Right atrium auricular region (tissue), 2 donors: ENCODE measurements at places on chromosomes 12 and 14. TPM values are rescaled to one million over a fixed set of nuclear protein-coding genes. Genes with fewer than 3 reads are reported as not detected.

IQSEC3 gene
- 0.39 TPM for total RNA-seq

WIF1 gene
- 0.28 TPM for total RNA-seq

SMAGP gene
- 2.3 TPM for total RNA-seq

IPO4 gene
- total RNA-seq = 12.1 TPM

CCDC177 gene
- not detected for total RNA-seq

SLC17A8 gene
- total RNA-seq = not detected

GYS2 gene
- total RNA-seq = not detected

CFAP251 gene
- 1.0 TPM for total RNA-seq

DNA sequence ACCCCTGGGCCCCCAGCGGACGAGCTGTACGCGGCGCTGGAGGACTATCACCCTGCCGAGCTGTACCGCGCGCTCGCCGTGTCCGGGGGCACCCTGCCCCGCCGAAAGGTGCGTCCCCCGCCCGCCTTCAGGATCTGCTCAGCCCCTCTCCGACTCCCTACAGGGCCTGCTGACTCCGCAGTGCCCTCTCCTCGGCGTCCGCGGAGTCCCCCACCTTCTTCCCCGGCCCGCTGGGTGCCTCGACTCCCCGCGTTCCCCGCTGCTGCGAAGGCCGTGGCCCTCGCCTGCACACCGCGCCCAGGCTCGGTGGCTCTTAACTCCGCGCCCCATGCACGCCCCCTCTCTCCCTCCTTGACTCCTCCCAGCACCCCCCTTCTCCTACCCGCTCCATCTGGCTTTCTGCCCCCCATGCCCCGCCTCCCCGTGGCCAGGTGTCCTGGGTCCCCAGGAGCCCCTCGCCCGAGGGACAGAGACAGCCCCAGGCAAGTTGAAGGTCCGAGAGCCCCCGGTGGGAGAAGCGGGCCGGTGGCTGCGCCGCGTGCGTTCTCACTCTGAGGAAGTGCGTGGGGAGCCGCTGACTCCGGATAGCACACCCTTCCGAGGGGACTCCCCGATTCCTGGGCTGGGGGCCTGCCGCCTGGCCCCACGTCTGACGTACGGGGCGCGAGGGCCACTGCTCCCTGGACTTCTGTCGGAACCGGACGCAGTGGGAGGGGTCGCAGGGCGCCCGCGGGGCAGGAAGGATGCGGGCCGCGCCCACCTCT is 594 bp downstream of the TAMALIN start:
- no peak for DNase-seq

- no peak for DNase-seq
These were observed 7.4 kb upstream of the ELK3 start for GRCh38 chr12:96186607-96187301.

DNA sequence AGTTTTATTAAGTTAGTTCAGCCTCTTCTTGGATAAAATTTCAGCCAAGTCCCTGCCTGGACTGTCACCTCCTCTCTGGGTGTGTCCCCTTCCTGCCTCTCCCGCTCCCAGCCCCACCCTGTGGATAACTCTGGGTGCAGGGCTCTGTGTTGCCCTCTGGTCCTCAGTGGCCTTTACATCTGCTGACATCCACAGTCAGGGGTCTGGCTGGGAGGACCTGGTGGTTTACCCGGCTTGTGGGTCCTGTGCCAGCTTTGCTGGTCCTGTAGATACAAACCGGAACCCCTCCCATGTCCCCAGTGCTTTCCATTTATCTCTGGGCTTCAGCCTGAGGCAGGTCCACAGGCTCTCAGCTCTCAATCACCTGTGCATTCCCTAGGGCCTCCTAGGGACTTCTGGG is 28.9 kb upstream of the PLEKHG3 start:
- DNase-seq = no peak

DNA sequence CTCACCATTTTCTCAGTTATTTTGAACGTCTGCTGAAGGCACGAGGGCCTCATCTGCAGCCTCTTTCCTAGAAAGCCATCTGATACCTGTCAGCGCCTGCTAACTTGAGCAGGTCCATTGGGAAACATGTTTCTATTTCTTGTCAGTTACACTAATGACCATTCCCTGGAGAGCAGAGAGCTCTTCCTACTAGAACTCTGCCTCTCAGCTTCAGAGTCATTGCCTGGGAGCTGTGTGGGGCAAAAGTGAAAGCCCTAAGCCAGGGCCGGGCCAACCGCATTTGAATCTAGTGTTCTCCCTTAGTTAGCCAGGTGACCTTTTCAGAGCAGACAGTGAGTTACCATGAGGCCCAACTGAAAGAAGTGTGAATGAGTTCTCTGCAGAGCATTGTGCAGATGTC is 135.8 kb downstream of the EML1 start:
- DNase-seq = no peak

DNA sequence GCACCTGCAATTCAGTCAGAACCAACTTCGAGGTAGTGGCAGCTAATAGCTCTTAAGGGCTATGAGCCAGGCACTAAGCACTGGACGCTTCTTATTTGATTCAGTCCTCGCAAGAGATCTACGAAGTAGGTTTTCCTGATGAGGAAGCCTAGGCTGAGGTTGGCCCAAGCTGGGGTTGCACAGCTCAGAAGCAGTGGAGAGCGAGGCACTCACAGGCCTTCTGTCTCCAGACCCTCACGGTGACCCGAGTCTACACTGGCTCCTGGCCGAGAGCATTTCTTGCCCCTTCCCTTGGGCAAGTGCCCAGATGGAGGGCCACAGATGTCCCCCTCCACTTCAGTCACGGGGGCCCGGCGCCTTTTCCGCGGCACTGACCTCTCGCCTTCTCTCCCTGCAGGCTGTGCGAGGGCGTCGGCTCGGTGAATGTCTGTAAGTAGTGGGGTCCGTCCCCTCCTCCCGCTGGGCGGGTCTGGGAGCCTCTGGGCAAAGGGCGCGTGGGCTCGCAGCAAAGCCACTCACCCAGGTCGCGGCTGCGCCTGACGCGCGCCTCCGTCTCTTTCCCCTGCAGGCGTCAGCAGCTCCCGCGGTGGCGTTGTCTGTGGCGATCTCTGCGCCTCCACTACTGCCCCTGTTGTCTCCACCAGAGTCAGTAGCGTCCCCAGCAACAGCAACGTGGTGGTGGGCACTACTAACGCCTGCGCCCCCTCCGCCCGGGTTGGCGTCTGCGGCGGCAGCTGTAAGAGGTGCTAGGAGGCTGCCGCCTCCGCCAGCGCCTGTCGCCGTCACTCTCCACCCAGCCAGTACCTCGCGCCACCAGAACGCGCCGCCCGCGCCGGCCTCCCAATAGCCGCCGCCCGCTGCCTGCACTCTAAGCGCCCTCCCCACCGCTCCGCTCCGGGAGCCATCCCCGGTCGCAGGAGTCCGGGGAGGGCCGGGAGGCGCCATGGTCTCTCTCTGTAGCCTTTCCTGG is 13.1 kb downstream of the KRT83 start:
- no peak for DNase-seq

- DNase-seq = no peak
These were observed 58.3 kb upstream of the RFLNA start for GRCh38 chr12:124236625-124237031.

- no peak for DNase-seq
These were observed 19.5 kb upstream of the CMKLR1 start for GRCh38 chr12:108358580-108358965.

GRCh38 chr12:71602761-71603577 is 60.7 kb downstream of the ZFC3H1 start:
- no peak for DNase-seq

DNA sequence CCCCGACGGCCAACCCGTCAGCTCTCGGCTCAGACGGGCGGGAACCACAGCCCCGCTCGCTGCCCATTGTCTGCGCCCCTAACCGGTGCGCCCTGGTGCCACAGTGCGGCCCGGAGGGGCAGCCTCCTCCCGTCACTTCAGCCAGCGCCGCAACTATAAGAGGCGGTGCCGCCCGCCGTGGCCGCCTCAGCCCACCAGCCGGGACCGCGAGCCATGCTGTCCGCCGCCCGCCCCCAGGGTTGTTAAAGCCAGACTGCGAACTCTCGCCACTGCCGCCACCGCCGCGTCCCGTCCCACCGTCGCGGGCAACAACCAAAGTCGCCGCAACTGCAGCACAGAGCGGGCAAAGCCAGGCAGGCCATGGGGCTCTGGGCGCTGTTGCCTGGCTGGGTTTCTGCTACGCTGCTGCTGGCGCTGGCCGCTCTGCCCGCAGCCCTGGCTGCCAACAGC is at the start of gene WNT1:
Gene WNT1 (plus strand): TSS at position 32 of the 450 bp plus-strand sequence. CDS start 329 bp downstream, at position 361.
- DNase-seq = no peak

DNA sequence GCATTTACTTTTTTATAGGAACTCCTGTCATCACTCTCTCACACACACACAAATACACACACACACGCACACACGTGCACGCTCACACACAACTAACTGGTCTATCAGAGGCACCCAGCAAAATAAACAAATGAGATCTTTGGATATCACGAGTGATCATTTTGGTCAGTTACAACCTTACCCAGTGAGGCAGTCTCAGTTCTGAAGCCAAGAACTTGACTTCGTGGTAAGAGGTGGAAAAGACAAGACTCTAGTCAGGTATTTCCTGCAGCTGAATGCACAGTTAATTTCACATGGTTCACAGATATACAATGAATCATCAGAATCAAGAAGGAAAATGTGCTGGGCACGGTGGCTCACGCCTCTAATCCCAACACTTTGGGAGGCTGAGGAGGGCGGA is 39.4 kb downstream of the ATF7 start:
- no peak for DNase-seq

DNA sequence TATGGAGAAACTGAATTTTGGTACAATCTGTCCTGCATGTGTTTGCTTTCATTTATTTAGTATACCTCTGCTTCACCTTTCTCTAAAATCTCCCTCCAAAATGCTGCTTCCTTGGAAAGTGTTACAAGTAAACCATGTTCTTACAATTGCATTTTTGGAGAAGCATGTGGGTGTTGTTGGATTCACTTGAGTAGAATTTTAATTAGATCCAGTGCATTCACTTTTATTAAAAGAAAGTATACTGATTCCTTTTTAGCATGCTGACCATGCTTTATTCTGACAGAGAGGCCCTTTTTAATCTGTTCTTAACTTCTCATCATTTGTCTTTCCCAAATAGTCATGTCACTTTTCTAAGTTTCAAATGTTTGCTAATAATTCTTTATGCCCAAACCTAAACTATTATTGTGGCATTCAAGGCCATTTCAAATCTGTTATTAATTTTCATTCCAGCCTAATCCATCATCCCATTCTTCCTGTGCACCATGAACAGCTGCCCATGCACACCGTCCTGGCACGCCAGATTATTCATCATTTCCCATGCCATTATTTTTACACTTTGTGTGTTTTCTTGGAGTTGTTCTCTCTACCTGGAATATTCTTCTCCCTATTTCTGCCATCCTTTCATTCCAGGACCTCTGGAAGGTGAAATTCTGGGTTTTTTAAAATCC is 90.7 kb downstream of the METTL25 start:
- no peak for DNase-seq

GRCh38 chr12:16622338-16622737 is 16.4 kb upstream of the LMO3 start:
- no peak for DNase-seq

GRCh38 chr14:74438351-74438915 is 12.4 kb upstream of the SYNDIG1L start:
- DNase-seq = no peak

DNA sequence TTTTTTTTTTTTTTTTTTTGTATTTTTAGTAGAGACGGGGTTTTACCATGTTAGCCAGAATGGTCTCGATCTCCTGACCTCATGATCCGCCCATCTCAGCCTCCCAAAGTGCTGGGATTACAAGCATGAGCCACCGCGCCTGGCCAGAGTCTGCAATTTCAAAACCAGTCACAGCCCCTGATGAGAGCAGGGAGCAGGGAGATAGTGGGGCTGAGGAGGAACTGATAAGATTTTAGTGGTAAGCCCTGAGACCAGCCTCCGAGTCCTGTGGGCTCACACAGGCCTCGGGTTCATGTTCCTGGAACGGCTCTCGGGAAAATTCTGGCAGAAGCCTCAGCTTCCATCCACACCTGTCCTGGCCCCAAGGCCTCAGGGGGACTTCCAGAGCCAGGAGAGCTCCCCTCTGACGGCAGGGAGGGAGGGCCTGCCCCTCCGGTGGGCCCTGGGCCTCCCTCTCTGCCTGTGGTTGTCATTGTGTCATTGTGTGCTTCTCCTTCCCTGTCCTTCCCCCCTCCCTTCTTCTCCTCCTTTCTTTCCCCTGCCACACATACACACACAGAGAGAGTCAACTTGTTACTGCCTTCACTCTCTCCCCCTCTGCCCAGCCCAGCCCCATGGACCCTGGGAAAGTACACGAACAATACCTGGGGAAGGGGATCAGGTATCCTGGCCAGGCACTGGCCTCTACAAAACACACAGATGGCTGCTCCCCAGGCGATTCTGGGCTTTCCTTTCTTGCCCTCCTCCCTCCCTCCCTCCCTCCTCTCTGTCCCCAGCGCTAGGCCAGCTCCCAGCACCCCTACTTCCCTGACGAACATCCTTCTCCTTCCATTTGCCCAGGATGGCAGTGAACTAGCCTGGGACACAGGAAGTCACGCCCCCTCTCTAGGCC is 294.1 kb downstream of the DPF3 start:
- DNase-seq = no peak

GRCh38 chr12:24480766-24481449 is 468.0 kb downstream of the BCAT1 start:
- no peak for DNase-seq

GRCh38 chr12:64455506-64455905 is 3.6 kb downstream of the TBK1 start:
- no peak for DNase-seq

DNA sequence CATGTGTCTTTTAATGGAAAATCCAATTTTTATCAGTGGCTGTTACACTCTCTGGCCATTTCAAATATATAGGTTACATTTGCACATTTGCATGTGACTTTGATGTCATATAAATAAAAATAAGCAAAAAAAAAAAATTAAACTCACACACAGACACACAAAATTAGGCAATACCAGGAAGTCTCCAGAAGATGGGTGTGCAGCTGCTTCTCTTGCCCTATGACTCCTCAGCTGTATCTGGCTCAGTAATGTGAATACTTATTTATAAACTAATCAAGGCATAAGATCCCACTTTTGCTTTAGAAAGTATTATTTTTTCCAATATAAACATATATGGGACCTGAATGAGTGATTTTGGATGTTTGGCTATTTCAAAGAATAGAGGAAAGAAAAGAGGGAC is 461.1 kb downstream of the LRIG3 start:
- no peak for DNase-seq

DNA sequence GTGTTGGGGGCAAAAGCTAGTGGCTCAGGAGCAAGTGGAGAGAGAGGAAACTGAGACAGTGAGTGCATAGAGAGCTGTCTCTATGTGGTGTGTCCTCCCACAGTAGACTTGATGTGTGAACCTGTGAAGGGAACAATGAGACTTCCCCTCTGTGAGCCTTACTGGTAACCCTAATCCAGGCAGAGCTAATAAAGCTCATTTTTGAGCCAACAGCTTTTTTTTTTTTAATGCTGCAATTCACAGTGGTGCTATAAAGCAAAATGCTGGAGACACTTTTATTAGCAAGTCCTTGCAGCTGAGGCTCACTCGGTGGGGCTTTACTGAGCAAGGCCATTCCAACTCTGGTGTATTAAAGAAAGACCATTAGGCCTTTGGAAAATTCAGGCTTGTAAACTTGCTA is 26.9 kb downstream of the FBXW8 start:
- no peak for DNase-seq
